ENCODE measurements at places on chromosomes 6 and 20. TPM values are rescaled to one million over a fixed set of nuclear protein-coding genes. Genes with fewer than 3 reads are reported as not detected.

Gene TOP1
- 23.0 TPM for total RNA-seq

Gene GABRR1
- total RNA-seq, result not detected

DNA sequence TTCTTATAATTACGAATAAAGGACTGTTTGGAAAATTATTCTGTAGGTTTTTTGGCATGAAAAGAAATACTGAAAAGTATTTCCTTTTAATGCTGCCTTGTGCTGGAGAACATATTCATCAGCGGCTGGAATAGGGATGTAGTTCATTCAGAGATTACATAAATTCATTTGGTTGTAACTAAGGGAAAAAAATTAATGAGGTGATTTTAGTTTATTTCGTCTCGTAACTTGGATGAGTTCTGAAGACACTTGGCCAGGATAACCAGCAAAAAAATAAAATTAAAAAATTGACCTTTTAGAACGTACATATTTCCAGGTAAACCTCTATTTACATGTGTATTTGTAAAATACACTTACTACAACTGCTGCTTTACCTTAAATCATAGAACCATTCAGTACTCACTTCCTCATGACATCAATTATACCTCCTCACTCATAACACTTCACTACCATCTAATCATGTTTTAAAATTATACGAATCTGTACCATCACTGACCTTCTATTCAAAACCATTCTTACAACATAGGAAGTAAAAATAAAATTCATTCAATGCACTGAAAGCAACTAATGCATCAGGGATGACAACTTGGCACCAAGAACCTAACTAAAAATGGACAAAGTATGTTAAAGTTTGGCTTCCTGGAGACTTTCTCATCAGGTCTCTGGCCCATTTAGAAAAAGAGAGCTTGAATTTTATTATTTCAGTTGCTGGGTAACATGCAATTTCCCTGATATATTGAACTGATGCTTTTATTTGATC is 17.2 kb downstream of the KLHL31 start:
- no peak for DNase-seq

Gene XKR7
- total RNA-seq, result not detected

DNA sequence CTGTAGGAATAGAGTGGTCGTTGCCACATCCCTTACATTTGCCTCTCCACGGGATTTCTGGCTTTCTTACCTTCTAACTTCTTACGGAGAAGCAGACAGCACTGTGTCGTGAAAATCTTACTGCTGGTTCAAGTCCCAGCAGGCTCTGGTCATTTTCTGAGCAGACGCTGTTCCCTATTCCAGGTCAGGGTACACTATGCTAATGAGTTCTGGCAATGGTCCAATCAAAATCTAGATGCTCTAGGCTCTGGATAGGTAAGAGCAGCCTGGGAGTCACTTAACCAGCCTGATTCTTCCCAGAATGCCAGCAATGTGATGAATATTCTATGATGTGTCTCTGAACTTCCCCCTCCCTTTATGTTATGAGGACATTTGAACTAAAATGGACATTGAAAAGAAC is at the start of gene GCM1:
GCM1 (minus strand) TSS at position 158 of the 400 bp plus-strand sequence. CDS start 3,209 bp downstream, outside the sequence.
- DNase-seq, result no peak

GRCh38 chr6:40714143-40714542 is 127.0 kb upstream of the LRFN2 start:
- DNase-seq, result no peak

- DNase-seq, result no peak
Measured at GRCh38 chr6:95233879-95234278, 343.5 kb upstream of the MANEA start.

Gene TBPL1
- 38.6 TPM for total RNA-seq

- no peak for DNase-seq
Measured at GRCh38 chr6:138667408-138667807, 106.2 kb upstream of the CCDC28A start.

Gene RHAG
- not detected for total RNA-seq

- DNase-seq, result no peak
Measured at GRCh38 chr20:10584371-10584770, 89.4 kb downstream of the JAG1 start.
